ENCODE measurements at places on chromosomes 12 and 14. TPM values are rescaled to one million over a fixed set of nuclear protein-coding genes. Genes with fewer than 3 reads are reported as not detected.

DNAJC22 gene
- 0.29 TPM for total RNA-seq

PTPRQ gene
- not detected for total RNA-seq

CDK2 gene
- 33.1 TPM for total RNA-seq

HOXC4 gene
- not detected for total RNA-seq

ADCY4 gene
- total RNA-seq = 55.1 TPM

OAS3 gene
- total RNA-seq = 8.5 TPM

RPGRIP1 gene
- not detected for total RNA-seq

GPX2 gene
- total RNA-seq = not detected

USP44 gene
- 2.0 TPM for total RNA-seq

DTX1 gene
- not detected for total RNA-seq

FBXO21 gene
- total RNA-seq = 73.2 TPM

ACSM4 gene
- total RNA-seq = not detected

TSHR gene
- total RNA-seq = not detected

MIP gene
- total RNA-seq = 0.29 TPM

WSCD2 gene
- total RNA-seq = not detected

RARG gene
- total RNA-seq = 8.5 TPM

CRIP1 gene
- 1.1 TPM for total RNA-seq

SAMD15 gene
- 1.6 TPM for total RNA-seq

P2RX7 gene
- 3.6 TPM for total RNA-seq

LARP4 gene
- 48.3 TPM for total RNA-seq

PAWR gene
- total RNA-seq = 95.7 TPM

IKBIP gene
- total RNA-seq = 46.1 TPM

CLEC1B gene
- total RNA-seq = not detected

SHMT2 gene
- 216 TPM for total RNA-seq

TEAD4 gene
- total RNA-seq = 49.4 TPM

ADAMTS20 gene
- not detected for total RNA-seq

CLEC2A gene
- total RNA-seq = not detected
